ENCODE measurements at places on chromosomes 3 and 15.
A peak's percentile ranks its signal among the peaks of the same experiment; 100 is the strongest.

DNA sequence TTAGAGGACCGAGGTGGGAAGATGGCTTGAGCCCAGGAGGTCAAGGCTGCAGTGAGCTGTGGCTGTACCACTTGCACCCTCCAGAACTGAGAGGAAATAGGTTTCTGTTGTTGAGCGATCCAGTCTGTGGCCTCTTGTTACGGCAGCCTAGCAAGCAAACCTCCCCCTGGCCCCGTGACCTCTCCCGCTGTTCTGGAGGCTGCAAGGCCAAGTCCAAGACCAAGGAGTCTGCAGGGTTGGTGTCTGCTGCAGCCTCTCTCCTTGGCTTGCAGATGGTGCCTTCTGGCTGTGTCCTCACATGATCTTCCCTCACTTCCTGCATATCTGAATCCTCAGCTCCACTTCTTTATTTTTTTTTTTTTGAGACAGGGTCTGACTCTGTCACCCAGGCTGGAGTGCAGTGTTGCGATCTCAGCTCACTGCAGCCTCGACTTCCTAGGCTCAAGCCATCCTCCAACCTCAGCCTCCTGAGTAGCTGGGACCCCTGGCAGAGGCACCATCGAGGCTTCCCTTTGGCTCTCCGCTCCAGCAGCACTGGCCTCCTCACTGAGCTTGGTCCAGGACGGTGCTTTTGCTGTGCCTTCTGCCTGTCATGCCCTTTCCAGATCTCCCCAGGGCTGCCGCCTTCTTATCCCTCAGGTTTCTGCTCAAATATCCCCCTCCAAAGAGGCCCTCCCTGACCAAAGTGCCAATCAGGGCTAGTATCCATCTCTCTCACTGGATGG lies 18.0 kb upstream of the PLXND1 start:
- peak; percentile 32 for DNase-seq

GRCh38 chr15:58704155-58704865 lies 45.2 kb downstream of the ADAM10 start:
- DNase-seq = no peak

DNA sequence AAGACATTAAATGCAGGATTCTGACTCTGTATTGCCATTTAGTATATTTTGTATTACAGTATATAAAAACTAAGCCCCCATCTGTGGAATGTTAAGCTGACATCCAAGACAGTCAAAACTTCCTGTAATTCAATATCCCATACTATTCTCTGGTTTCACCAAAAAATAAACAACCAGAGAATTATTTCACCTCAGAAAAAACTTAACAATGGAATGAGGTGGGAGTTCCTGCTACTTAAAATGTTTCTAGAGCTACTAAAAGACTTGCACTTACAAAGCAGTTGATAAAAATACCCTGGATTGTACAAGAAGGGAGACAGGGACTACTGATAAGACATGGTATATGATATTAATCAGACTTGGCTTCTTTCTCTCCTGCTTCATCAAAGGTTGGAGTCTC lies 8.3 kb downstream of the ARL13B start:
- DNase-seq = no peak

GRCh38 chr15:64740311-64741170 lies 34.8 kb downstream of the RBPMS2 start:
- DNase-seq = peak; percentile 35

GRCh38 chr3:195028877-195029606 lies 241.9 kb downstream of the XXYLT1 start:
- DNase-seq = no peak

GRCh38 chr3:13299531-13300155 lies 120.5 kb downstream of the NUP210 start:
- no peak for DNase-seq
